Sciatic nerve (tissue), 2 donors: ENCODE measurements at places on chromosomes 4 and X. TPM values are rescaled to one million over a fixed set of nuclear protein-coding genes. Genes with fewer than 3 reads are reported as not detected.

The PNMA3 gene
- 1.1 TPM for total RNA-seq

The HMX1 gene
- total RNA-seq = not detected

The GLRB gene
- total RNA-seq = 2.7 TPM

The CT45A10 gene
- not detected for total RNA-seq

The EDA gene
- total RNA-seq = 9.2 TPM

The LUZP4 gene
- total RNA-seq = not detected

The TMPRSS11E gene
- not detected for total RNA-seq

The HSFX2 gene
- total RNA-seq = 0.71 TPM

The GAB3 gene
- total RNA-seq = 7.6 TPM

The TSR2 gene
- 39.3 TPM for total RNA-seq

The PCDH7 gene
- total RNA-seq = 12.9 TPM

The CXXC4 gene
- total RNA-seq = 3.1 TPM

The FMR1 gene
- 57.9 TPM for total RNA-seq

The CXorf49 gene
- not detected for total RNA-seq

The FABP2 gene
- total RNA-seq = not detected

The ODAM gene
- not detected for total RNA-seq

The JADE3 gene
- total RNA-seq = 7.4 TPM

The GRIA3 gene
- 7.1 TPM for total RNA-seq

The RLIM gene
- total RNA-seq = 39.3 TPM

The PDGFRA gene
- total RNA-seq = 131 TPM

The CXorf38 gene
- total RNA-seq = 14.0 TPM

The OPRPN gene
- not detected for total RNA-seq

The RNF128 gene
- 3.0 TPM for total RNA-seq

The C4orf36 gene
- 0.49 TPM for total RNA-seq

The ERAS gene
- 0.36 TPM for total RNA-seq

The TBX22 gene
- total RNA-seq = not detected

The FAM184B gene
- total RNA-seq = not detected

The UBL4A gene
- total RNA-seq = 29.4 TPM

The FAM47B gene
- total RNA-seq = not detected

The GPR173 gene
- 13.2 TPM for total RNA-seq

The SRPX2 gene
- total RNA-seq = 36.7 TPM

The MAGEH1 gene
- 37.0 TPM for total RNA-seq

The ODAPH gene
- not detected for total RNA-seq

The EREG gene
- 0.22 TPM for total RNA-seq

The CORIN gene
- 0.36 TPM for total RNA-seq

The ABRAXAS1 gene
- 18.8 TPM for total RNA-seq

The PNMA6A gene
- total RNA-seq = 4.9 TPM

The RNF212 gene
- total RNA-seq = 17.9 TPM

The GYPE gene
- 1.2 TPM for total RNA-seq

The USP17L19 gene
- not detected for total RNA-seq
